ENCODE measurements at places on chromosomes 11 and 22.

- DNase-seq = no peak
Observed at GRCh38 chr11:40188848-40189247, 1270.6 kb downstream of the LRRC4C start.

DNA sequence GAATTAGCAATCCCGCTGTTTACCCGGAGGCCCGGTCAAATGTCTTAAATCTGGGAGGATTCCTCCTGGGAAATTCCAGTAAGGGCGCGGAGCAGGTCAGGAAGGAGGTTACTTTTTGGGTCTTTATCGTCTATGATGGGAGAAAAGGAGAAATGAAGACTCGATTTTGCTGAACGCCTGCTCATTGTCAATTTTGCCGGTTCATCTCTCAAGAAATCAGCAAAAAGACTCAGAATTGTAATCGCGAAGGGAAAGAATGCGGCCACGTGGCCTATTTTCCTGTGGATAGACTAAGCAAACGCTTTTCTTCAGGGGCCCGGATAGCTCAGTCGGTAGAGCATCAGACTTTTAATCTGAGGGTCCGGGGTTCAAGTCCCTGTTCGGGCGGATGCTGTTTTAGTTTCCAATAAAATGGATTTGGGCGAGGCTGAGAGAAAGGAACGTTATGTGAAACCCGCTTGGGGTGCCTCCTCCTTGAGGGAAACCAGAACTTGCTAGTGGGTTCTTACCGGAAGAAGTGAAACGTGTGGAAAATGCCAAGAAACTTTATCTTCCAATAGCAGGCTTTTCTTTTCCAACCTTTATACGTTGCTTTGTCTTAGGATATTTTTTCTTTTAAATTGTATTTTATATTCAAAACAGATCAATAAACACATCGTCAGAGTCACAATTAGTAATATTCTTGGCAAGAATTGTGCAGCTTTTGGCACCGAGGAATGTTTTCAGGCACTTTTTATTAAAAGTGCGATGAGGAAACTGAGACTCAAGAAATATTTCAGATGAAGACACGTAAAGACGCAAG lies 45.0 kb downstream of the OR4D9 start:
- peak; percentile 73 for DNase-seq

GRCh38 chr22:20182365-20182764 lies 31.5 kb upstream of the CCDC188 start:
- no peak for DNase-seq

GRCh38 chr11:13446444-13446843 lies 16.6 kb downstream of the BTBD10 start:
- no peak for DNase-seq

- DNase-seq = no peak
Observed at GRCh38 chr22:17634696-17635095, 3.9 kb upstream of the BCL2L13 start.

GRCh38 chr11:2450321-2451041 lies 5.7 kb downstream of the KCNQ1 start:
- no peak for DNase-seq

- no peak for DNase-seq
Observed at GRCh38 chr11:6646576-6646917, 9.1 kb downstream of the DCHS1 start.

DNA sequence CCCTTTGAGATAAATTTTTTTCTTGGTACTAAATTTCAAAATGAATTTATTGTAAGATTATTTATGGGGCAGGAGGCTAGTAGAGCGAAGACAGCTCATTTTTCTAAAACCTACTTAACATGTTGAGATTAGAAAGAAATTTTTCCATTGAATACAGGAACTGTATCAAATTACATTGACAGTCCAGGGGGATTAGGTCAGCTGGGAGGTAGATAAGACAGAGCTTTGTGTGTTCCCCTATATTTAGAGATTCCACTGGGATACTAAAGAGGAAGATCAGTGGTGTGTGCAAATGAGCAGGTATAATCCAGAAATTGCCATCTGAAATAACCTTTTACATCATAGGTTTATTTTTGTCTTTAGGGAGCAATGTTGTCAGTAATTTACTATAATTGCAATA lies 32.1 kb downstream of the ENDOD1 start:
- no peak for DNase-seq

- no peak for DNase-seq
Observed at GRCh38 chr22:45212306-45212709, 28.4 kb downstream of the KIAA0930 start.

DNA sequence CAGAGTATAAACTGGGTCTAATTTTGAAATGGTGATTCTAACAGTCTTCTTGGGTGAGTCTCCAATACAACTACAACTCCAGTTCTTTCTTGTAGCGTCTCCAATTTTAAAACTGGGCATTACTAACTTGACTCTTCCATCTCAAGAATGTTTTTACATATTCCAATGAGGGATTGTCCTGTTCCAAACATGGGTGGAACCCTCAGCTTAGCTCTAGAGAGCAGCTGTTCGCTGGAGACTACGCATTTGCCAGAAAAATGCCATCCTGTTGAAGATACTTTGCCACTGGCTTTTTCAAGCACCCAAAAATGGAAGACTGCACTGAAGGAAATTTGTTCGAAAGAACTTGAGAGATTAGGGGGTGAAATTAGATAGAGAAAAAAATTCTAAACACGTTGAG lies 870.0 kb downstream of the NTM start:
- no peak for DNase-seq

DNA sequence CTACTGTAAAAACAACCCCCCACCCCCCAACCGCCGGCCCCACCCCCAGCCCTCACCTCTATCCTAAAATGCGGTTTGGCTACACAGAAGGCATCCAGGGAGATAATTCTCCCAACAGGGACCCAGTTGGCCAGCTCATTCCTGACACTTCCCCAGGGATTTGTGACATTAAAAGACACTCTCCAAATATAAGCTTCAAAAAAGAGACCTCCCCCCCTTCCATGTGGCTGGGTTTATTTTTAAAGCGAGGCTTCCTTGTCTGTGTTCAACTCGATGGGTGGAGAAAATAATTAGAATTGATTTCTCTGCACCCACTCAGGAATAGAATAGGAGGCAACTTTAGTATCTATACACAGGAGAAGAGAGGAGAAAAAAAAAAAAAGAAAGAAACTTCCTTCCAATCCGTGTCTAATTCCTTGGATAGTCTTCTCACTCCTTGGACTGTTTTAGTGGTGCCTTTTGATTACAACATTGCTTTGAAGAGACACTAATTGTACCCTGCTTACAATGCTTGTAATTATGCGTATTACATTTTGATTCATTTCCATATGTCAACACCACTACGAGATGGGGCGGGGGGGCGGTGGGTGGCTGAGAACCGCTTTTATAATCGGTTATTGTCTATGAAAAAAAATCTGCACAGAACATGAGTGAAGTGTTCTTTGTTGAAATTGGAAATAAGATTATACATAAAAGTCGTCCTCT lies 500.4 kb downstream of the MIAT start:
- no peak for DNase-seq

- DNase-seq = no peak
Observed at GRCh38 chr22:21665047-21665851, 563 bp upstream of the PPIL2 start.

DNA sequence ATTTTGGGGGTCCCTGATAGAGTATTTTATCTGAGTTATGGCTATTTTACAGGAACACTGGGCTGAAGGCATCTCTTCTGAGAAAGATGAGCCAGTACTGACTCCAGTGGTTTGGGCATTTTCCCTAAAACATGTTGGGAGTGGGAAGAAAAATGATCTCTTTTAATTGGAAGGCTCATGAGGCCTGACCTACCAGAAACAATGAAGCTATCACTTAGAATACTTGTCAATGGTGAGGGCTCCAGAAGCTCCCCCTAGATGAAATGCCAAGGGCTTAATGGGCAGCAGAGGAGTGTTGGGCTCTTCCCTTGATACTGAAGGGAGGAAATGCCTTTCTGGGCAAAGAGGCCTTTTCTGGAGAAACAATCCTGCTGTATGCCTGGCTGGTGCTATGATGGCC lies 63.5 kb upstream of the BDNF start:
- DNase-seq = no peak

DNA sequence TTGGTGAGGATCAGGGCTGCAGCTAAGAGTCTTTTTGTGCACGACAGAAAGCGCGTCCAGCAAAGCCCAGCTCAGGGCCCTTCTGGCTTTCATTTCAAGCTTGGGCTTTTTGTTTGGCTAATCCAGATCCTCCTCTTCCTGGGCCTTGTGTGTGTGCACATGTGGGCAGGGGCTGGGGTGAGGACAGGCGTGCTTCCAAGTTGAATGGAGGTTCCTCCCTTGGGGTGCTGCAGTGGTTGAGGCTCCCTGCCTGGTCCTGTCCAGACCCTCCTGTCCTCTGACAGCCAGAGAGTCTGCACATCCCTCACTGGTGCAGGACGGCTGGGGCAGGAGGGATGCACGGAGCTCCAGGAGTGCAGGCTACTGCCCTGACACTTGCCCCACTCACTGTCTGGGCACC lies 62.0 kb upstream of the NECTIN1 start:
- no peak for DNase-seq

- DNase-seq = no peak
Observed at GRCh38 chr11:57294225-57295131, 30.3 kb downstream of the TNKS1BP1 start.

- DNase-seq = no peak
Observed at GRCh38 chr11:75840522-75840921, 25.5 kb downstream of the UVRAG start.

GRCh38 chr11:57668434-57668782 lies 494 bp downstream of the ZDHHC5 start:
- DNase-seq = peak; percentile 28

- peak; percentile 44 for DNase-seq
Observed at GRCh38 chr11:27698872-27699241, 1.4 kb downstream of the BDNF start.

DNA sequence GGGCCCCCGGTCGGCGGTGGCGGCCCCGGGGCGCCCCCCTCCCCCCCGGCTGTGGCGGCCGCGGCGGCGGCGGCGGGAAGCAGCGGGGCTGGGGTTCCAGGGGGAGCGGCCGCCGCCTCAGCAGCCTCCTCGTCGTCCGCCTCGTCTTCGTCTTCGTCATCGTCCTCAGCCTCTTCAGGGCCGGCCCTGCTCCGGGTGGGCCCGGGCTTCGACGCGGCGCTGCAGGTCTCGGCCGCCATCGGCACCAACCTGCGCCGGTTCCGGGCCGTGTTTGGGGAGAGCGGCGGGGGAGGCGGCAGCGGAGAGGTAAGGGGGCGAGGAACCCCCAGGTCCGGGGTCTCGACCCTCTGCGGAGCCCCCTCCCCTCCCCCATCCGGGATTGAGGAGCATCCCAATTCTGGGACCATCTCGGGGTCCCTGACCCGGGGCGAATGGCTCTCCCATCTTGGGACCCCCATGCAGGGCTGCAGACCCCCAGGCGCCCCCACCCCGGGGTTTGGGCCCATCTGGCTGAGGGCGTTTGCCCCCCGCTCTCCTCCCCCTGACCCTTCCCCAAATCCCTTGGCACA lies 431 bp downstream of the KMT2A start:
- DNase-seq = peak; percentile 44

DNA sequence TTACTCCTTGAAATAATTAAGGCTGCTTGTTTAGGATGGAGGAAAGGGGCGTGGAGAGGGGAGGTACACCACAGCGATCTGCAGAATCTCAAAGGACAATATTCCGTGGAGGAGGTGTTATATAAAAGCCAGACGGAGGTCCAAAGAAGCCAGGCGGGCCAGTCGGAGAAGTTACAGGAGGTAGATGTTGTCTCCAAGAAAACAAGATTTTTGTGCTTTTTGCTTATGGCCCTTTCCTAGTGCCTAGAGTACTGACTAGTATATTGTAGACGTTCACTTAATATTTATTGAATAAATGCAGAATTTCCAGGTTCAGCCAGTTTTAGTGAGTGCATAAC lies 761 bp downstream of the ZDHHC13 start:
- no peak for DNase-seq

DNA sequence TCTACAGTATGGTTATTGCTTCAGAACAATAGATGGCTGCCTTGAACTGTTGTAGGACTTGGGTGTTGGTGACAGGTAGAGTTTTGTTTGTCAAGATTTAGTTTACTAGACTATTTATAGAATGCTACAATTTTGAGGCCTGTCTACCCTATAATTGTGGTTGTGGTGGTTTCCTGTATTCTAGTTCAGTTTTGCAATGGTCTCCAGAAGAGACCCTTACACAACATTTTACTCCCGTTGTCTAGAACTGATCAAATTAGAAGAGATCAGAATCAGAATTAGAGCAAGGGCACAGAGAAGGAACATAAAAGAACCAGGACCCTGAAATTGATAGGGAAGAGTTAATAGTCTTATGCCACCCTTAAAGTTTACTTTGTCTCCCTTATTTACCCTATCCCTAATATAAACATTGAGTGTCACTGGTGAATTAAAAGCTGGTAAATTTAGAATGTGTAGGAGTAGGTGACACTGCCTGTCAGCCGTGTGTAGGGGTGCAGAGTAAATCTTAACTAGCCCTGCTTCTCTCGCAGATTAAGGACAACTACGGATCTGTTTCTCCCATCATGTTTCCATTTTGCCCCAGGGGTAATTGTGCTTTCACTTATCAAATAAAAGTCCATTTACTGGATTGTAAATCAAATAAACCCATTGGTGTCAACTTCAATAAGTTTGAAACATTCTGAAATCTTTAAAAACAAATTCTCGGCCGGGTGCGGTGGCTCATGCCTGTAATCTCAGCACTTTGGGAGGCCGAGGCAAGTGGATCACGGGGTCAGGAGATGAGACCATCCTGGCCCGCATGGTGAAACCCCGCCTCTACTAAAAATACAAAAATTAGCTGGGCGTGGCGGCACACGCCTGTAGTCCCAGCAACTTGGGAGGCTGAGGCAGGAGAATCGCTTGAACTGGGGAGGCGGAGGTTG lies 10.9 kb upstream of the PHLDB1 start:
- DNase-seq = no peak

GRCh38 chr22:35539910-35540594 lies 579 bp upstream of the RASD2 start:
- peak; percentile 79 for DNase-seq

- no peak for DNase-seq
Observed at GRCh38 chr11:17457396-17458173, 19.1 kb downstream of the ABCC8 start.

GRCh38 chr11:5891216-5891800 lies 1.7 kb upstream of the OR52E5 start:
- DNase-seq = no peak

DNA sequence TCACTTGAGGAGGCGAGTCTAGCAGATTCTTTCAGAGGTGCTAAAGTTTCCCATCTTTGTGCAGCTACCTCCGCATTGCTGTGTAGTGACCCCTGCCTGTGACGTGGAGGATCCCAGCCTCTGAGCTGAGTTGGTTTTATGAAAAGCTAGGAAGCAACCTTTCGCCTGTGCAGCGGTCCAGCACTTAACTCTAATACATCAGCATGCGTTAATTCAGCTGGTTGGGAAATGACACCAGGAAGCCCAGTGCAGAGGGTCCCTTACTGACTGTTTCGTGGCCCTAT lies 8.9 kb upstream of the SAMM50 start:
- no peak for DNase-seq

- DNase-seq = peak; percentile 94
Observed at GRCh38 chr11:71448257-71449171, at the start of gene DHCR7. Gene DHCR7 (minus strand): TSS chr11:71448393. CDS start chr11:71444952, 3,441 bp downstream.

DNA sequence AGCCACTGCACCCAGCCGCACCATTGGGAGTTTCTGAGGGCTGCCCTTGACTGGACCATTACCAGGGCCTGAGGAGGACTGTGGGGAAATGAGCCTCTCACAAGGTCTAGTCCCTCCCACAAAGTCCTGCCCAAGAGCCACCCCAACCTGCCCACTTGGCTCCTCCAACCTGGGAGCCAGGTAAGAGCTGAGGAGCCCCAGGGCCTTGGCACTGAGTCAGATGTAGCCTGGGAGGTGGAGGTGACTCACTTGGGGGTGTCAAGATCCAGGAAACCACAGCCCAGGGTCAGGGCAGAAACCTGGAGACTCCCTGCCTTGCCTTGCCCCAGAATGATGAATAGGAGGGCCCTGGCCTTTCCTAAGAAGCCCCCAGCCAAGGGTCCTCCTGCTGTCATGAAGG lies 25.8 kb upstream of the P2RY2 start:
- DNase-seq = no peak

GRCh38 chr11:33452836-33453624 lies 195.8 kb downstream of the HIPK3 start:
- DNase-seq = no peak
